ENCODE measurements at places on chromosomes 12 and 14.
A peak's percentile ranks its signal among the peaks of the same experiment; 100 is the strongest.

DNA sequence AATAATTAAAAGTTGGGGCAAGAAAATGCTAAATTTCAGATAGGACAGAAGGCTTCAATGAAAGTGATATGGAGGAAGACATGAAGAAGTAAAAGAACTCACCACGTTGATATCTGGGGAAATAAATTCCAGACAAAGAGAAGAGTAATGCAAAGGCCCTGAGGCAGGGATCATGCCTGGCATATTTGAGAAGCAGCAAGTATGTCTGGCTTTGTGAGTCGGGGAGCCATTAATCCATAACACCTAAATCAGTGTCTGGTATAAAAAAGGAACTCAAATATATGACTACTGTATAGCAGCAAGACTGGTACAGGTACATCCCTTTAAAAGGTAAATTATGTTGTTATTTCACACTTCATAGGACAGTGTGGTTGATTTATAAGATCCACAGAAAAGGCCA lies 16.4 kb downstream of the BAZ1A start:
- no peak for DNase-seq

DNA sequence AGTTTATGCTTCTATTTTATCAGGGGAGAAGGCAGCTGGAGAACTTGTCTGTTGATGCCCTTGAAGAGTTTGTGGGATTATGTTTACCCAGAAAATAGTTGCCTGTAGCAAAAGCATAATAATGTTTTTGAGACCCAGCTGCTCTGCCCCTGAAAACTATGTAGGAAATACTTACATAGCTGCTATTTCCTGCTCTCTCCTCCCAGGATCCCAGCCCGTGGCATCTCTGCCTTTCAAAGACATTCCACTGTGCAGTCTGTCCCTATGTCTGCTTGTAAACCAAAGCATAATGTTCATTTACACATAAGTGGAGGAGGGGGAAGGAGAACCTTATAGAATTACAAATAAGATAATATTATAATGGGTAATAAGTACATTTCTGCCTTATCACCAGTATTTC lies 198.7 kb downstream of the SYT1 start:
- no peak for DNase-seq

DNA sequence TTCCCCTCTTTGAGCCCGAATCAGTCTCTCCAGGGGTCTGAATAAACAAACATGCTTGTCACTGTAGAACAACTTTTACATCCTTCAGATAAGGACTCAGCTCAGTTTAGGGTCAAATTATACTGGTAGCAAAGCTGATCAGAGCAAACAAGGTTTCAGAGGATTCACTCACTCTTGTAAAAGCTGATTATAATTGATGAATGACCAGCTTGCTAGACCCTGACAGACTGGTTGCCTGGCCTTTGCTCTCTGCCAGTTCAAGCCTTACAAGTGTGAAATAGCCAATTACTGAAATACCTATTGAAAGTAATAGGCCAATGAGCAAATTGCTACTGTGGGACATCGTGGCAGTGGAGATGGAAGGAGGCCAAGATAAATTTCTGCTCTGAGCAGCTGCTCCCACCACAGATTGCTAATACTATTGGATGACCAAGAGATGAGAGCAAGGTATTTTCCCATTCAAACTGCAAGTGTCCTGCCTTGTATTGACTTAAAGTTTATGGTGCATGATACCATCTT lies 177.6 kb downstream of the PDZRN4 start:
- no peak for DNase-seq

DNA sequence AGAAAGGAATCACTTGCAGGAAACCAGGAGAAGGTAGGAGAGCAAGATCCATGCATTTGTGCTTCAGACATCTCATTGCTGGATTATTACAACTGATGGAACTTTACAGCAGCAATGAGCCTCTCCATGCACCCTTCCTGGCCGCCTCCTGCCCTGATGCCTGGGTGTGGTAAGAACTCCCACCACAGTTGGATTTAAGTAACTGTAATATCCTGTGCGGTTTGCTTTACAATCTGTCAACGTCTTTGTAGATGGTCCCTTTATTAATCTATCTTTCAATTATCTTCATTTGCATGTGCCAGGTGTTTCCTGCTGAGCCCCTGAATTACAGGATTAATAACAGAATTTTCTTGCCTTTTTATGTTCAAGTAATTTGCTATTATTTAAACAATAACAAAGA lies 1300.5 kb upstream of the TMEM132C start:
- no peak for DNase-seq

- DNase-seq, result no peak
Measured at GRCh38 chr14:75871181-75871880, 110.5 kb downstream of the TGFB3 start.

DNA sequence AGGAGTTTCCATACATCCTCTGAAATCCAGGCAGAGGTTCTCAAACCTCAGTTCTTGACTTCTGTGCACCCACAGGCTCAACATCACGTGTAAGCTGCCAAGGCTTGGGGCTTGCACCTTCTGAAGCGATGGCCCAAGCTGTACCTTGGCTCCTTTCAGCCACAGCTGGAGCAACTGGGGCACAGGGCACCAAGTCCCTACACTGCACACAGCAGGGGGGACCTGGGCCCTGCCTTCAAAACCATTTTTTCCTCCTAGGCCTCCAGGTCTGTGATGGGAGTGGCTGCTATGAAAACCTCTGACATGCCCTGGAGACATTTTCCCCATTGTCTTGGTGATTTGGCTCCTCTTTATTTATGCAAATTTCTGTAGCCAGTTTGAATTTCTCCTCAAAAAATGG lies 10.6 kb downstream of the AREL1 start:
- DNase-seq, result no peak

GRCh38 chr12:32155961-32156529 lies 49.4 kb downstream of the BICD1 start:
- no peak for DNase-seq

- DNase-seq, result no peak
Measured at GRCh38 chr14:96979611-96980074, 182.5 kb downstream of the VRK1 start.

DNA sequence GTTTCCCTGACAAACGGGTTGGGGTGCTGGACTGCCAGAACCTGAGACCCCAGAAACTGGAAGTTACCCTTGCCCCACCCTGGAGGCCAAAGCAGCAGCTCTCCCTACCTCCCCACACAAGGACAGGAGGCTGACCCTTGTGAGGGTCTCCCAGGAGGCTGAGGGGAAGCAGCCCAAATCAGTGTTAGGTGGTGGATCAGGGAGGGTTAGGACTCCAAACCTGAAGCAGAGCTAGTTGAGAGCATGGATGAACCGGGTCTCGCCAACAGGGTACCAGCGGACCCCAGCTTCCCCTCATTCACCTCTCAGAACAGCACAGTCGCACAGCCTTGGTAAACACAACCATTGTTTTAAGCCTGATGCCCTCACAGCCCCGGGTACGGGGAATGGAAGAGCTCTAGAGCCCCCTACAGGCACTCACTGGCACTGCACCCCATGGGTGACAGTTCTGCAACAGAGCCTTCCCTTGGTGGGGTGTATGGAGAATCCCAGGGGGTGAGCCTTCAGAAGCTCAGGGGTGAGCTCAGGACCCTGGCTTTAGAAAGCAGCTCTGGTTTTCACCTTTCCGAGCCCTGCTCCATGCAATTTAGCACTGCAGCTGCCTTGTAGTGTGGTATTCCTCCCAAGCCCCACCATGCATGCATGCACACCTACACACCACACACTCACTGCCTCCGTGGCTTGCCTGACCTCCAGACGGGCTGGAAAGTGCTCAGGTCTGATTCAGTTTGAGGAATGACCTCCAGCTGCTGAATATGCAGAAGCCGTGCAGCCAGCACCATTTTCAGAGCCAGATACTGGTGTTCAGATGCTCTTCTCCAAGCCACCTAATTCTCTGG lies 11.2 kb downstream of the ESRRB start:
- DNase-seq, result peak; percentile 84

- no peak for DNase-seq
Measured at GRCh38 chr12:57712701-57713100, 18.8 kb downstream of the OS9 start.

DNA sequence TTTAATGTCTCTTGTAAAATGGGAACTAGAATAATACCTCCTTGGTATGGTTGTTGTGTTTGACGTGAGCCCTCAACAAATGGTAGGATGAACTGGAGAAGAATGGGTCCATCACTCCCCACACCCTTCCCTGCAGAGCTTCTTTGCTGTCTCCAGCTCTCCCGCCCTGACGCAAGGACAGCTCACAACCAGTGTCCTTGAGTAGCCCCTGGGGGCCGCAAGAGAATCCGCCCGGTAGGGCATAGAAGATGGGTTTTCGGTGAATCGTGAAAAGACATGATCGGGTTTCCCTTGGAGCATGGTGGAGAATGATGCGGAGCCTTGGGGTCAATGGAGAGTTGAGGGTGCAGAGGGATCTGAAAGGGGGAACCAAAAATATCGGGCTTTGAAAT lies 6.1 kb upstream of the PAX9 start:
- DNase-seq, result no peak

- DNase-seq, result no peak
Measured at GRCh38 chr14:73452341-73453186, 5.8 kb downstream of the NUMB start.

- DNase-seq, result no peak
Measured at GRCh38 chr12:89437231-89437630, 84.9 kb upstream of the DUSP6 start.

DNA sequence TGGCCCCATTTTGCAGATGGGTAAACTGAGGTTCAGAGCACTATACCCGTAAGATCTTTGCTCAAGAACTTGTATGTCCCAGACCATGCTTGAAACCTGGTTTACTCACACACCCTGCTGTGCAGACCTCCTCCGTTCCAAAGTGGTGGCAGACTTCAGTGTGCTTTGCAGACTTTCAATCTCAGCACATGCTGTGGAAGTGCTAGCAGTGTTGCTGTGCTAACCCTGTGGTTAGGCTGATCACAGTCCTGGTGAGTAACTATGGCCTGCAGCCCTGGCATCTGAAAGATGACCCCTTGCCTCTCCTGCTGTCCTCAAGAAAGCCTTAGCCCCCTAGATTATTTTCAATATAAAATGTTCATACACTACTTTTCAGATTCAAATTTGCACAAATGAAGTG lies 450.6 kb downstream of the DPF3 start:
- no peak for DNase-seq

GRCh38 chr12:132427174-132427768 lies 62.7 kb upstream of the FBRSL1 start:
- DNase-seq, result no peak

GRCh38 chr12:111408686-111409402 lies 3.1 kb downstream of the SH2B3 start:
- DNase-seq, result no peak

DNA sequence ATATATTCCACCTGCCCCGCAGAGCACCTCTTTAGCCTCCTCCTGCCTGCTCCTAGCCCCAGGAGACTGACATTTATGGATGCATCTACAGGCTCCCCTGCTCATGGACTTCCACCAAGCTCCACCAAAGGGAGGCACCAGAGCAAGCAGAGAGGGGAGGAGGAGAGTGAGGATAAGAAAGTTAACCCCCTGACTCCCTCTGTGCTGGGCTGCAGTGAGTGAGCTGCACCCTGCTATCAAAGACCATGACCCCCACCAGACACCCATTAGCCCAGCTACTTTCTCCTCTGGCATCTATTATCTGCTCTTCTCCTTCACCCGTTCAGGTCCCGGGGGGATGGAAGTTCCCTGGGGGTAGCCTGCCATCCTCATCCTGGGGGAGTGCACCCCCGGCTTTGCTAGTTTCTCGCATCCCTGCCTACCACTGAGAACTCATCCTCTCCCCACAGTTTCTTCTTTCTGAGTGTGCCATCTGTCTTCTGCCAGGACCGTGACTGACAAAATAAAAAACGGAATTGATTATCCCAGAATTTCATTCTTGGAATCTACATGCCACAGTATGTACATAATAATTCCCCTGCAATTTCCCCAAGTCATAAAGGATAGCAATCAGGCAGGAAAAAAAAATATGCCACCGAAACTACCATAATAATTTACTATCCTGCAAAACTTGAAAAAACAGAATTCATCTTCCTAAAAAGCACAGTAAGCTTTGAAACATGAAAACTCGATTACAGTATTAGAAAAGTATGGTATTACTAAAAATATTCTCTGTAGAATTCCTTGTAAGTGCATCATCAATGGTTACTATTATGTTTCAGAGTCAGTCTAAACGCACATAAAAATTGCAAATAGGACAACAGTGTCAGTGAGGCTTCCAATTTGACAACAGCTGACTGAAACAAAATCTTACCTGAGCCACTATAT lies 45.2 kb downstream of the FOXN3 start:
- DNase-seq, result no peak

- DNase-seq, result no peak
Measured at GRCh38 chr12:121427556-121428050, 27.7 kb downstream of the RNF34 start.

DNA sequence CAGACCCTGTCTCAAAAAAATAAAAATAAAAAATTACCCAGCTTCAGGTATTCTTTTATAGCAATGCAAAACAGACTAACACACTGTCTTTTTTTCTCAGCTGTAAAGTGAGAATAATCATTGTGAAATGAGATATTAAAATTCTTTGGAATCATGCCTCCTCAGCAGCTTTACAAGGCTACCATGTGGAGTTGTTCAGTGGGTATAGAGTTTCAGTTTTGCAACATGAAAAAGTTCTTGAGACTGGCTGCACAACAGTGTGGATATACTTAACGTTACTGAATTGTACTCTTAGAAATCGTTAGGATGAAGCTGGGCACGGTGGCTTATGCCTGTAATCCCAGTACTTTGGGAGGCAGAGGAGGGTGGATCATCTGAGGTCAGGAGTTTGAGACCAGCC lies 15.7 kb upstream of the MAPKAPK5 start:
- no peak for DNase-seq

- DNase-seq, result no peak
Measured at GRCh38 chr12:24770334-24770733, 178.6 kb downstream of the BCAT1 start.

DNA sequence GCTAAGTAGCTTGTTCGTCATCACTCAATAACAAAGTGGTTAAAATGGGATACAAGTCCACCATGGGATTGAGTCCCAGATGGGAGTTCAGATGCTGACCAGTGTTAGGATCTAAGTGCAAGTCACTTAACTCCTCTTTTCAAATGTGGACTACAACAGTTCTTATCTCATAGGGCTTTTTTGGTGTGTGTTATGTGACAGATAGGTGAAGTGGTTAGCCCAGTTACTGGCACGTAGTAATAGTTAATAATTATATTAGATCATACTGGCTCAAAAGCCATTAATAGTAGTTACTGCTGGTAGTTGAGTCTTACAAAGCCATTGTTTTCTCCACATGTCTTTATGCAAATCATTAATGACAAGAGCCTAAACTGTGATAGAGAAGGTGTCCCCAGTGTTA lies 73.2 kb downstream of the RCOR1 start:
- no peak for DNase-seq

- DNase-seq, result no peak
Measured at GRCh38 chr14:58785701-58786100, 147.9 kb downstream of the DACT1 start.

All from activated T-cell treated with anti-CD3 and anti-CD28 coated beads, Interleukin-2, amount 50 U/mL, for 48 hours (primary cell).